Stimulated activated CD4-positive, alpha-beta T cell treated with anti-CD3 and anti-CD28 coated beads, Interleukin-1b, Interleukin-23, amount 100 ng/mL, for 1 hour (primary cell): ENCODE measurements at places on chromosomes 2 and 18.

DNA sequence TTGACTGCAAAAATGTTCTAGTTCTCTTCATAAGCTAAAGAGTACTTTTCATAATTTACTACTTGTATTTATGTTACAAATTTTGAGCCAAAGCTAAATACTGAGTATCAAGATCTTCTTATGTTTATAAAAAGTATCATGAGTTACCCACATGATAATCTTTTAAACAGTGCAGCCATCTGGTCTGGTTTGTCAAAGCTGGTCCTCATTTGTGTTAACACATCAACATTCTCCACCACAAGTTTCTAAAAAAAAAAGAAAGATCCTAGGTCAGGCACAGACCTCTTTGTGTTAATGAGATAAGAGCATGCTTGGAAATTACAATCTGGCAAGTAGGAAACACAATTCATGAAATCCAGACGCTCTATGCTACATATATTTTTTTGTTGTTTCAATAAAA lies 75.5 kb upstream of the FRZB start:
- no peak for DNase-seq

GRCh38 chr2:178484245-178485041 lies 4.2 kb downstream of the PLEKHA3 start:
- DNase-seq = no peak

DNA sequence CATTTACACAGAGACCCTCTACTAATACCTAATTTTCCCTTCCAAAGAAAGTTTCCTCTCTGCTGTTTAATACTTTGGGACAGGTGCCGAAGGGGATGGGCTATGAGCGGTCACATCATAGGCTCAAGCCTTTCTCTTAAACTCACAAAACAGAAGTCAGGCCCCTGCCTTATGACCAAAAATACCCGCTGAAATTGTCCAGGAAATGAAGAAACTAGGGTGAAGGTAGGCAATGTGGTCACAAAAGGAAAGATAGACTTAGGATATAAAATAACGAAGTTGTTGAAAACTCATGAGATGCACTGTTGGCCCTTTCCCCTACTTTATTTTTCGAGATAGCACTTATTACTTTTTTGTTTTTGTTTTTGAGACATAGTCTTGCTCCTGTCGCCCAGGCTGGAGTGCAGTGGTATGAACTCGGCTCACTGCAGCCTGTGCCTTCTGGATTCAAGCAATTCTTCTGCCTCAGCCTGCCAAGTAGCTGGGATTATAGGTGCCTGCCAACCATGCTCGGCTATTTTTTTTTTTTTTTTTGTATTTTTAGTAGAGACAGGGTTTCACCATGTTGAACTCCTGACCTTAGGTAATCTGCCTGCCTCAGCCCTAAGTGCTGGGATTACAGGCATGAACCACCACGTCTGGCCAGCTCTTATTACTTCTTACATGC lies 16.3 kb downstream of the SLC8A1 start:
- no peak for DNase-seq

DNA sequence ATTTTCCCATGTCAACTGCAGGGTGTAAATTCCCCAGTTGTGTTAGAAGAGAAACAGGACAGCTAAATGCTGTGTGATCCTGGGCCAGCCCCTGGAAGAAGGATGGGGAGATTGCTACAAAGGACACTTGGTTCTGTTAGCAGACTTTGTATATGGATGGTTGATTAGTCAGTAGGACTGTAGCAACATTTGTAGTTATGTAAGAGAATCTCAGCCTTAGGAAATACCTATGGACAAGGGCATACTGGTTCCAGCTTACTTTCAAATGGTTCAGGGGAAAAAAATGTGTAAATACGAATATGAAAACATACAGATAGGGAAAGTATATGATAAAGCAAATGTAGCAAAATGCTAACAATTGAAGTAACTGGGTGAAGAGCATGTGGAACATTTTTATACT lies 47.6 kb downstream of the GNAL start:
- DNase-seq = no peak

GRCh38 chr18:3623769-3624545 lies 174.0 kb downstream of the TGIF1 start:
- DNase-seq = no peak

- no peak for DNase-seq
Observed at GRCh38 chr2:84972207-84972783, 1.3 kb downstream of the KCMF1 start.
